ENCODE measurements at places on chromosomes 4 and X.

DNA sequence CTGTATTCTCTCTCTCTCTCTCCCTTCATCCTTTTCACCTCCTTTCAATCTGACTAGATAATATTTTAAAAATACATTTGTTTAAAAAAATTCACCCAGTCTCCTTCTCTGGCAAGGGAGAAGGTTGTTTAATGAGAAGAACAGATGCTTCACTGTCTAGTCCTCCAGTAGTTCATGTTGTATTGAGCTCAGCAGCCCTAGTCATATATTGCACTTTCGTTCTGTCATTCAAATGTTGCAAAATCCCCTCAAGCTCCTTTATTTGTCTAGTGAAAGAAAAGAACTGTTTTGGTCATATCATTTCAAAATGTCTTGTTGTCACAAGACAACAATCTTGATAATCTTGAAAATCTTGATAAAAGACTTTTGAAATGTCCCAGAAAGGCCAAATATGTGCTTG, 248.0 kb downstream of the GALNTL6 start:
- no peak for DNase-seq

DNA sequence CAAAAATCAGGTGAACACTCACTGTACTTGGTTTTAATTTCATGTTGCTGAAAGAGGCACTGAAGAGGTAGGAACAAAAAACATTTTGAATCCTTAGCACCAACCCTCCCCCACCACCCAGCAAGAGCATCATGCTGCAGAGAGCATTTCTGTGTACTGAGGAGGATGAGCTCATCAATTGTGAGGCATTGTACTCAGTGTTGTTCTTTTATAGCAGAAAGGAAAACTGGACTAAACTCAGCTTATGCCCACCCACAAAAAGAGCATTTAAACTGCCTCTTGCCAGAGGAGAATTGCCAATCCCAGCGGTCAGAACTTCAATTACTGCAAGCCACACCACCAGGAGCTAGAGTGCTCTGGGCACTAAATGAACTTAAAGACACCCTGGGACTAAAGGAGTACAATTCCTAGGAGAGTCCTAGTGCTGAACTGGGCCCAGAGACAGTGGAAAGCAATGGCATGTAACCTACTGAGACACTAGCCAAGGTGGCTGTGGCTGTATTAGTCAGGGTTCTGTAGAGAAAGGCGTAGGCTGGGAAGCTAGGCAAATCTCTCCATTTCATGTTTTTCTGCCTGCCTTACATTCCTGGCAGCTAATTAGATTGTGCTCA, 280.7 kb upstream of the KLHL4 start:
- no peak for DNase-seq

DNA sequence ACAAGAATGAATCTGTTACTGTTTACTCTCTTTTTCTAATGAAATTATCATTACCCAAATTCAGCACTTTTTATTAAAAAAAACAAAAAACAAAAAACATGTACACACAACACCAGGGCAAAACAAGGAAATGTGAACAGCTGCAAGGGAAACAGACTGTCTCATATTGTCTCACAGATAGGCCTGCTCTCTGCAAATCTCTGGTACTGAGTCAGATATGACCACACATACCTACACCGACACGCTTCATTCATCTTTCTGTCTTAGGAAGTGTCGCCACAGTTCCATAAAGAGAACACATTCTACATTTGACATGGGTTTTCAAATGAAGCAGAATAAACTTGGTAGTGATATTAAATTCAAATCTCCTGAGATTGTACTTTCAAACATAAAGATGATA, 92.2 kb upstream of the GPR34 start:
- no peak for DNase-seq

GRCh38 chr4:142563682-142564291, 282.3 kb downstream of the INPP4B start:
- DNase-seq, result no peak

DNA sequence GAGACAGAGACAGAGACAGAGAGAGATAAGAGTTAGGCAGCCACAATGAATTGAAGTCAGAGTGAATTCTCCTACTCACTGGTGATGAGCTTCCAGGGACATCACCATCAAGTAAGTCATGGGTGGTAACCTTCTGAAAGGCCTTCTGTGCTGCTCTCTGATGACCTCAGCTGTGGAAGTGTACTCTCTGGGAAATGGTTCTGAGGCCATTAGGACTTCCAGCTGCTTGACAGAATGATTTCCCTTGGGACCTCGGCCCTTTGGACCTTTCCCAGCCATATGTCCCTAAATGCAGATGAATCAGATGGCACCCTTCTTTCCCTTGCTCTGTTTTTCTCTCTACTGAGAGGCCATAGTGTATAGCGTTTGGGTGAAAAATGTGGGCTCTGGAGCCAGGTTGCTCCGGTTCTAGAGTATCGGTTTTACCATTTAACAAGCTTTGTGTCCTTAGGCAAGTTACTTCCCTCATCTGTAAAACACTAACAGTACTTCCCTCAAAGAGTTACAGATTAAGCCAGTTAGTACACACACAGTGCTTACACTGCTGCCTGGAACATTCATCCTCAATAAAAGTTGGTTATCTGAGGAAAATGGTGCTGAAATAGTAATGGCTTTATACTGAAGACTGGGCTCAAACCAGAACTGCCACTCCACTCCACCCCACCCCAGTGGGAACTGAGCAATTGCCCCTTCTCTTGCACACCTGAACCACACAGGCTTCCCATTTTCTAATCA, 7.6 kb downstream of the SEPTIN11 start:
- DNase-seq, result no peak

GRCh38 chr4:47891928-47892327, 22.5 kb downstream of the NFXL1 start:
- no peak for DNase-seq

- no peak for DNase-seq
Measured at GRCh38 chr4:119543187-119543586, 85.4 kb downstream of the PDE5A start.

- DNase-seq, result no peak
Measured at GRCh38 chr4:176451443-176451842, 131.7 kb downstream of the SPCS3 start.

DNA sequence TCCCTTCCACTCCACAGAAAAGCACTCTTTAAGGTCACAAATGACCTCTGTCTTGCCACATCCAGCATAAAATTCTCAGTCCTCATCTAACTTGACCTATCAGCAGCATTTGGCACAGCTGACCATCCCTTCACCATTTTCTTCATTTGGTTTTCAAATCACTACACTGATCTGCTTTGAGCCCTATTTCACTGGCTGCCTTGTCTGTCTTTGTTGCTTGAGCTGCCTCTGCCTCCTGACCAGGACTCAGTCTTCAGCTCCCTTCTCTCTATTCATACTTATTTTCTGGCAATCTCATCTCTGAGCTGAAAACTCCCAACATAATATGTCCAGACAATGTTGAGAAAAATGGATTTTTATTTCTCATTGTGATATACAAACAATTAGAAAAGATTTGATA, 27.7 kb upstream of the PDE5A start:
- no peak for DNase-seq

DNA sequence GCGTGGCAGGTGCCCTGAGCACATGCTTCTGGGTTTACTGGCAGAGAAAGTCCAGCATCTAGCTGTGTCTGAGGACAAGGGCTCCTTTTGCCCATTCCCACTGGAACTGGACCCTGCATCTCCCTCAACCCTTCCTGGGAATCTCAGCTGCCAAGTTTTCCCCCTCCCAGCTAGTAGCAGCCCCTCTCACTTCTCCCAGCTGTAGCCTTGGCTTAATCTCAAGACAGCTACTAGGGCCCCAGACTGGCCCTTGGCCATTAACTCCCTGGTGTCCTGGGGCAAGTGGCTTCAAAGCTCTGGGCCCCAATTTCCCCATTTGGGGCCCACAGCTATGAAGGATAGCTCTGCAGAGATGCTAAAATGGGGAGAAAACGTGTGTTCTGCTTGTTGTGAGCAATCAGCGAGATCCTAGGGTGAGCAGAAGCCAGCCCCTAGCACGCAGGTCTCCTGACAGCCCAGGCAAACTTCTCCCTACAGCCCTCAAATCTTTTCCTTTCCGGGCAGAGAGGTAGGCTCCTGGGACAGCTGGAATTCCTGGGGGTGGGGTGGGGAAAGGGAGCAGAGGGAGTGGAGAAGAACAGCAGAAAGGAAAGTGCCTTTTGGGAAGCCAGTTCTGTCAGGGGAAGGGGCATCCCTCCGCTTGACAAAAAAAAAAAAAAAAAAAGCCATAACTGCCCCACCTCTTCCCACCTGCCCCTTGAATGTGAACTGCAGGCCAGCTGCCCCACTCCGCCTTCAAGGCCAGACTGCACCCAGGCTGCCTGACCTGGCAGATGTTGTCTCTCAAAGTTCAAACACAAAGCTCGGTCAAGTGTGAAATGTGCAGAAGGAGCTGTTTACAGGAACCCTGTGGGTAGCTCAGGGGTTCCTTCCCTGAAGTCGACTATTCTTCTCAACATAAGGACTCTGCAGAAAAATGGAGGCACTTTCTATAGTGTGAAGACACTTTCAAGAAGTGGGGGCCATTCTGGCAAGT, 16.6 kb downstream of the FGD1 start:
- DNase-seq, result no peak

DNA sequence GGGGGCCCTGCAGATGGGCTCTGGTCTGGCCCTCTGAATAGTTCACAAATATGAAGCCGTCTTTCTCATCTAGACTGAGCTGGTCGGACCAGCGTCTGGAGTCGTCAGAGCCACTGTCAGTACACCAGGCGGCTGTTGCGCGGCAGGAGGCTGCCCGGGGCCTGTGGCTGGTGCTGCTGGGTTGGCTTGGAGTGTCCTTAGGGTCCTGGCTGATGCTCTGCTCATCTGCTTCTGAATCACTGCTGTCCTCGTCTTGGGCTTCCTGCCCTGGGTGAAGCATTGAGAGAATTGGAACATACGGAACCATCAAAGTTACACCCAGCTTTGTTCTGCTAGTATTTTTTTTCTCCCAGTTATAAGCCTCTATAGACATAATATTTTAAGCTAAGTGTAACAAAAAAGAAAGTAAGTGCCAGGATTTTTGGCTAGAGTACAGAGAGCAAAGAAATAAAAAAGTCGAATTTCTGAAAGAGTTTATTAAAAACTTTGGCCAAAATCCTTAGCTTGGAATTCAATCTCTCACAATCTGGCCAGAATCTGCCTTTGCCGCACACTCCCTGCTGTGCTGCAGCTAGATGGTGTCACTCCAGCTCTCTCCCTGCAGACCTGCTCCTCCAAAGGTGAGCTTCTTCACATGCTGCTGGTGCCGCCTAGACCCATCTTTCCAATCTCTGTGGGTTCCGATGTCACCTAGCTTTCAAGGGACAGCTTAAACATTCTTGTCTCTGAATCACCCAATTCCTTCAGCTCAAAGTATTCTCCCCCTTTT, 96.2 kb downstream of the CDS1 start:
- DNase-seq, result no peak

Data from Right ventricle myocardium inferior (tissue), 1 donor.